ENCODE measurements at places on chromosomes 12 and 14.

- no peak for DNase-seq
Observed at GRCh38 chr12:128531170-128531569, 264.2 kb downstream of the TMEM132C start.

- no peak for DNase-seq
Observed at GRCh38 chr12:103886195-103886797, 43.9 kb upstream of the HSP90B1 start.

DNA sequence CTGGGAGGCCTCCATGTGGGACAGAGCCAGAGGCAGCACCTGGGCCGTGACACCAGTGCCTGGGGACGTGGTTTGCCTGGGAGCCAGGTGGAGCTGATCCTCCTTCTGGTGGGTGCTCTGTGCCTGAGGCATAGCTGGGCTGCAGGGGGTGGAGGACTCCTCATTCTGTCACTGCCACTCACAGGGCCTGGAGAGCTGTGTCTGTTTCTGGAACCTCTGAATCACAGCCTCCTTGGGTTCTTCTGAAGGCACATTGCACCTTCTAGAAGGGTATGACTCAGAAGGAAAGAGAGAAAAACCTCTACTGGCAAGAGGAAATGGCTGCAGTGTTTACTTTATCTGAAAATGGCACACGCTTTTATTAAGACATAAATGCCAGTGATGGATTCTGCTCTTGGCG lies 659.8 kb downstream of the VRK1 start:
- no peak for DNase-seq

DNA sequence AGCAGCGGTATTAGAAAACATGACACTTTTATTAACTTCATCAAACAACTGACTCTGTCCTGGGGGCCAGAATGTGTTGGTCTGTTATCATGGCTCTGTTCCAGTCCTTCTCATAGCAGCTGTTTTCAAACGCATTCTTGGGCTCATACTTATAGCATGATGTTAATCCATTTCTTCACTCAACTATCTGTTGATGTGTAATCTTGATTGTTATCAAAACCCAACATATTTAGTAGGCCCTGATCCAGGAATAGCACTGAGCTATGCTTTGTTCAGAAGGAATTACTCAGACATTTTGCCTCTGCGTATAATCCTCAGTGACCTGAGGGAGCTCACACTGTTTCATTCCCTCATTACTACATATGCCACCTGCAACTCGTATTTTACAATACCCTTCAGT lies 315.9 kb downstream of the BMP4 start:
- no peak for DNase-seq

- DNase-seq = no peak
Observed at GRCh38 chr12:106108185-106108835, 30.4 kb downstream of the NUAK1 start.

DNA sequence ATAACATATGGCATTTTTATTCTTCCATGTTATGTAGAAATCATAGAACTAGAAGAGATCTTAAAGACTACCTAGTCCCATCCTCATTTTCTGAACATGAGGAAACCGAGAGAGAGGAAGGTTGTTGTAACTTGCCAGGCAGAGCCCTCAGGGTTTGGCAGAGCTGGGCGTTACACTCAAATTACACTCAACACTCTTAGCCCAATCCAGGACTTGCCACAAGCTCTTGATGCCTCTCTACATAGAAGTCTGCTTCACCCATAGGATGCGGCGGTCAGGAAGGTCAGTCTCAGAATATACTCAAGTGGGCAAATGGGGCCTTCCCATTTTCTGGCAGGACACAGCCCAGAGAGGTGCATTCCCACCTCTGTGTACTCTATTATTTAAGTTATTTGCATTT lies 208.1 kb downstream of the ZFP36L1 start:
- DNase-seq = no peak

DNA sequence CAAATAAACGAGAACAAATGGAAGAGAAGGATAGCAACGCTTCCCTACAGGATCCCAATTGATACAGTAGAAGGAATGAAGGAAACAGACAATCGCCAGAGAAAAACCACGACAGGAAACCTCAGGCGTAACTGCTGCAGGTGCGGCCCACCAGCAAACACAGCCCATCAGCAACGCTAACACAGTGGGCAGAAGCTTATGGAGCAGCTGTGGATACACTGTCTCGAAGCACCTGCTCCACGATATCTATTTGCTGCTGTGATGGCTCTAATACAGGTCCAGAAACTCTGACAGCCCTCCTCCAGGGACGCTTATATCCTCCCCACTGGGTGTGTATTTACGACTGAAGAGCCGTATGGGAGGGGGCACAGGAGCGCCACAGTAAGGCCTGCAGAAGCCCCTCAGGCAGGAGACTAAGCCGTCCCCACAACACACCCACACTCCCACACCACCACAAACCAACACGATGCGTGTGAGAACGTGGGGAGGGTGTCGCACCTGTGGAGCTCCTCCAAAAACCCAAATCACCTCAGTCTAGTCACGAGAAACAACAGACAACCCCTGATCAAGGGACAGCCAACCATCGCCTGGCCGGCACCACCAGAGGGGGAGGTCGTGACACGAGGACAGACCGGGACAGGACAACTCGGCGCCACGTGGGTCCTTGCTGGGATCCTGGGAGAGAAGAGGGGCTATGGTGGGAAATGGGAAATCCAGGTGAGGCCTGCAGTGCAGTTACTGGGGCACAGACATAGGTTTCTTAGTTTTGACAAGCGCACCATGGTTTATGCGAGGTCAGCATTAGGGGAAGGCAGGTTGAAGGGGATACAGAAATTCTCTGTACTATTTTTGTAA lies 24.0 kb downstream of the POLE start:
- DNase-seq = no peak

GRCh38 chr12:8504351-8504750 lies 9.0 kb upstream of the CLEC4D start:
- DNase-seq = no peak

- DNase-seq = no peak
Observed at GRCh38 chr12:22641353-22642053, 16.5 kb downstream of the ETNK1 start.

DNA sequence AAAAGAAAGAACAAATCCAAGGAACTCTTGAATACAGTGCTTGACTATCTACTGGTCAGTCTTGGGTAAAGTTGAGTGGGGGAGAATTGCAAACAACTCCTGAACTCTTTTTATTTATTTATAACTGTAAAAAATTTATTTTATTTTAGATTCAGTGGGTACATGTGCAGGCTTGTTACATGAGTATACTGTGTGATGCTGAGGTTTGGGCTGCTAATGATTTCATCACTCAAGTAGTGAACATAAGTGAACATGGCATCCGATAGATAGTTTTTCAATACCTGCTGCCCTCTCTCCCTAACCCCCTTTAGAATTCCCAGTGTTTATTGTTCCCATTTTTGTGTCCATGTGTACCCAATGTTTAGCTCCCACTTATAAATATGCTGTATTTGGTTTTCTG lies 3.2 kb upstream of the GSG1 start:
- no peak for DNase-seq

Data from left renal pelvis (tissue), 4 donors.